ENCODE measurements at places on chromosomes 2 and 18. TPM values are rescaled to one million over a fixed set of nuclear protein-coding genes. Genes with fewer than 3 reads are reported as not detected.

- DNase-seq = no peak
Observed at GRCh38 chr2:232418466-232419244, 12.0 kb downstream of the ALPG start.

DNA sequence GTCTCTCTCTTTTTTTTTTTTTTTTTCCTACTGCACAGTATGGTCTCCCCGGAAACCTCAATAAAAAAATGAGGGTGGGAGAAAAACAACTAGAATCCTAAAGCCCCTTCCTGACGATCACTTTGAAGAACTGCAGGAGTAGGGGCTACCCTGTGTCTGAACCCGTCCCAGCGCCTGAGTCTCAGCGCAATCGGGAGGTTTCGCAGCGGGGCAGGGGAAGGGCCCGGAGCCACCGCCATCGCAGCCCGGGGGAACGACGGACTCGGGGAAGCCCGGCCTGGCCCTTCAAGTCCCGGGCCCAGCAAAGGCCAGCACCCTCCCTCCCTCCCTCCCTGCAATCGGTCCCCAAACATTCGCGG is 411 bp downstream of the NARS1 start:
- DNase-seq = no peak

DNA sequence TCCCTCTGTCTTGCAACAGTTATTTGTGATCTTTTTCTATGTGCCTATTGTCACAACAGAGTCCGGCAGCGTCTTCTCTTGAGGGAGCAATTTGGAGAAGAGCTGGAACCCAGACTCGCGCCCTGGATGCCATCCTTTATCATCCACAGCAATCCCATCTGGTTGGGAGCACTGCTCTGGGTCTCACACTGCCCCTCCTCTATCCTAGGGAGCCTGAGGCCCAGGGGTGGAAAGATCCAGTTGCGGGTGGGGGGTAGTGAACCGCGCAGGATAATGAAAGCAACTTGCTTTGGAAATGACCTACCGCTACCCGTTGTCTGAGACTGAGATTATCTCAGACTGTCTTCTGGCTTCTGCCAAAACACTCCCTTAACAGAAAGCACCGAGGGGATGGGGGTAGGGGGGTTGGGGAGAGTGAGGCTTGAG is 713 bp downstream of the WBP1 start:
- no peak for DNase-seq

GRCh38 chr2:6082625-6083018 is 390.4 kb downstream of the SOX11 start:
- DNase-seq = no peak

GRCh38 chr2:239399921-239400595 is 762 bp downstream of the HDAC4 start:
- DNase-seq = peak; percentile 19

MROH2A gene
- not detected for polyA plus RNA-seq

All from muscle of arm (tissue), 14 donors.